ENCODE measurements at places on chromosomes 3 and 15. TPM values are rescaled to one million over a fixed set of nuclear protein-coding genes. Genes with fewer than 3 reads are reported as not detected.

The GASK1A gene
- 0.26 TPM for total RNA-seq

The CASR gene
- total RNA-seq, result not detected

The GOLGA8T gene
- total RNA-seq, result 0.17 TPM

The MAP3K13 gene
- 6.8 TPM for total RNA-seq

The FBXO40 gene
- not detected for total RNA-seq

The GLDN gene
- total RNA-seq, result 90.2 TPM

The SHC4 gene
- 4.2 TPM for total RNA-seq

The B3GNT5 gene
- 7.3 TPM for total RNA-seq

The TPRG1 gene
- 0.32 TPM for total RNA-seq

The GP9 gene
- total RNA-seq, result not detected

The BOC gene
- total RNA-seq, result 3.5 TPM

The RTP3 gene
- not detected for total RNA-seq

The KBTBD8 gene
- 0.77 TPM for total RNA-seq

The CIB2 gene
- 1.1 TPM for total RNA-seq

The TICRR gene
- total RNA-seq, result 0.32 TPM

The CELF6 gene
- 0.26 TPM for total RNA-seq

The IFT80 gene
- 69.0 TPM for total RNA-seq
